H9 (cell line): ENCODE measurements at places on chromosomes 5 and 9. TPM values are rescaled to one million over a fixed set of nuclear protein-coding genes. Genes with fewer than 3 reads are reported as not detected.

ZBED3 gene
- 7.6 and 7.8 TPM in 2 replicates for total RNA-seq

PCDHA7 gene
- 0.48 and 0.86 TPM in 2 replicates for total RNA-seq

GRCh38 chr9:134304690-134305089 is 21.6 kb upstream of the RXRA start:
- DNase-seq = no peak

- DNase-seq = no peak
Observed at GRCh38 chr5:151562019-151562707, 29.0 kb downstream of the FAT2 start.

GRCh38 chr5:1532384-1532783 is 8.6 kb upstream of the LPCAT1 start:
- no peak for DNase-seq

DNA sequence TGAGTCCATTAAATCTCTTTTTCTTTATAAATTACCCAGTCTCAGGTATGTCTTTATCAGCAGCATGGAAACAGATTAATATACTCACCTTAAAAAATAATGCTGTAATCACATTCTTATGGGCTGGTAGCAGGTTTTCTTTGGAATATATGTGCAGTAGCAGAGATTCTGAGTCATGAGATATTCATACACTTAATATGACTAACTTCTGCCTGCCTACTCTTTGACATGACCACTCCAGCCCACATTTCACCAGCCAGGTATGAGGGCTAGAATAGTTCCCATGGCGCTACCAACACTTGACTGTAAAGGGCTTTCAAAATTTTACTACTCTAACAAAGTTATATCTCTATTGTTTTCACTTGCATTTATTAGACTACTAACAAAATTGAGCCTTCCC is 74.1 kb upstream of the GHR start:
- DNase-seq = no peak

DNA sequence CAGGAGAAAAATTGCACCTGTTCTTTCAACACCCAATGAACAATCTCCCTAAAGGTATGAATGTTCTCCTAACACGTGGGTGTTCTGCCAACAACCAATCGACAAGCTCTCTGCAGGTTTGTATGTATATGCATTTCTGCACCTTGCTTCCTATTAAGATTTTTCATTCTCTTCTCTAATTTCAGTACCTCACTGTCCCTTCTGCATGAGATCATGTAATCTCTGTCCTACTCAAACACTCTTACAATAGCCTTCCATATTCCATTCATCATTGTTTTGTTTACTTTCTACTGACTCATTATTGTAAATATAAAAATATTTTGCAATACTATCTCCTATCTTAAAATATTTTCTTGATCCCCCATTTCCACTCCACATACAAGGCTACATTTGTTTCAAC is 382.0 kb downstream of the CDH12 start:
- DNase-seq = no peak
